ENCODE measurements at places on chromosomes 6 and 20.
A peak's percentile ranks its signal among the peaks of the same experiment; 100 is the strongest.

GRCh38 chr6:141309295-141309694, 823.4 kb upstream of the GJE1 start:
- DNase-seq: no peak

GRCh38 chr20:47181056-47181862, 175.2 kb downstream of the ZMYND8 start:
- peak; percentile 35 for DNase-seq

DNA sequence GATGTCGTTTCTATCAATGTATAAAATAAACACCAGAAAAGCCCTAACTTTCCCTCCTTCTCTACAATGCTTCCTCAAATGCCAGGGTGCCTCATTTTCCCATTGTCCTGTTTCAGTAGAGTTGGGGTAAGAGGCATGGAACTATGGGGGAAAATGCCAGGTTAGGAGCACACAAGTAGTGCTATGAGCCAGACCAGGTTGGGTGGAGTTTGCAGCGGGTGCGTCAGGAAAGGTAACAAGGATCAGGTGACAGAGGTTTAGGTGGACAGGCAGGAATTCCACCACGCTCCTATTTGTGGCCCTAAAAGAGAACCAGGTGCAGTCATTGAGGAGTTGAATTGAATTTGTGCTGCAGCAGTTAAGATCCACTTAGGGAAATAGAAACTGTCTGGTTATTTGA, 36.5 kb downstream of the SYTL3 start:
- DNase-seq: no peak

- no peak for DNase-seq
Measured at GRCh38 chr6:42363926-42364849, 87.5 kb downstream of the TRERF1 start.

GRCh38 chr20:17661121-17661744, 20.8 kb downstream of the RRBP1 start:
- DNase-seq: no peak

GRCh38 chr20:31605902-31606803, 1.1 kb downstream of the ID1 start:
- DNase-seq: no peak

DNA sequence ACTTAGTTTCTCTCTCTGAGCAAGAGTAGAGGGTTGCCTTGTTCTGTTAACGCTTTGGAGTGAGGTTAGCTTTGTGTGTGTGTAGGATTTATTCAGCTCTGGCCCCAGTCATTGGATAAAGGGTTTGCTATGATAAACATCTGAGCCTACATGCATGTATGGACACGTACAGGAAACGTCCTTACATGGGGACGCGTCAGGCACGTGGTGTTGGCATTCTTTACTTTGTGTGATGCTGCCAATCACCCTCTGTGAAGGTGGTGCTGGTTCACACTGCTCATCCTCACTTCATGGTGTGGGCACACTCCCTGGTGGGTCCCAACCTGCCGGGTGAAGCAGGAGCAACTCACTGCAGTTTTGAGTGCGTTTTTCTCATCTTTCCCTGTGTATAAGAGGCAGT, 53.4 kb upstream of the CD93 start:
- DNase-seq: no peak

- no peak for DNase-seq
Measured at GRCh38 chr6:83853178-83854000, at the start of gene RIPPLY2. Gene RIPPLY2 (plus strand): TSS chr6:83853360. CDS start chr6:83853417, 57 bp downstream.

GRCh38 chr20:48571949-48572847, 255.6 kb downstream of the PREX1 start:
- DNase-seq: no peak

GRCh38 chr6:142940487-142940886, 4.5 kb downstream of the HIVEP2 start:
- no peak for DNase-seq

- no peak for DNase-seq
Measured at GRCh38 chr6:113594726-113595125, 262.4 kb upstream of the MARCKS start.

GRCh38 chr6:148075352-148075751, 267.3 kb upstream of the SASH1 start:
- DNase-seq: no peak

GRCh38 chr6:14703586-14703985, 542.3 kb upstream of the JARID2 start:
- no peak for DNase-seq

DNA sequence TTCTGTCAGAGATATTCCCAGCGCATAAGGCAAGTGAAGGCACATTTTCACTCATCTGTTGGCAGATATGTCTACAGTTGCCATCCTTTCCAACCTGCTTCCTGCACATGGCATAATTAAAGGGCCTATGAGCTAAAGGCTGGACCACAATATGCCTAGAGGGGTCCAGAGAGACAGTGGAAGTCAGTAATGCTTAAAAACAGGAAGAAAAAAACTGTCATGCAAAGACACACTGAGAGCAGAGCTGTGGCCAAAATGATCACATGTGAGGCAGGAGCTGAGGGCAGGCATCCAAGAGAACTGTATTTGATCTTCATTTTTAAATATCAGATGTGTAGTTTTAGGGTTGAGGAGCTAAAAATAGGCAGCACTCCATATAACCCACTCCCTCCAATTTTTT, 125.0 kb upstream of the BACH2 start:
- no peak for DNase-seq

DNA sequence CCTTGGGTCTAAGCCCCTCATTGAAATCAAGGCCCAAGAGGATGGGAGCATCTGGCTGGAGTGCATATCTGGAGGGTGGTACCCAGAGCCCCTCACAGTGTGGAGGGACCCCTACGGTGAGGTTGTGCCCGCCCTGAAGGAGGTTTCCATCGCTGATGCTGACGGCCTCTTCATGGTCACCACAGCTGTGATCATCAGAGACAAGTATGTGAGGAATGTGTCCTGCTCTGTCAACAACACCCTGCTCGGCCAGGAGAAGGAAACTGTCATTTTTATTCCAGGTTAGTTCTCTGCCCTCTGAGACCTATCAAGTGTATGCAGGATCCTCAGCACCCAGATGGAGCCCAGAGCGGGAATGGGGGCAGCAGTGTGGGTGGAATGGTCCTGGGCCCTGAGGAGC, 5.1 kb downstream of the BTN2A2 start:
- no peak for DNase-seq

- no peak for DNase-seq
Measured at GRCh38 chr6:147802459-147802858, 294.0 kb downstream of the SAMD5 start.

DNA sequence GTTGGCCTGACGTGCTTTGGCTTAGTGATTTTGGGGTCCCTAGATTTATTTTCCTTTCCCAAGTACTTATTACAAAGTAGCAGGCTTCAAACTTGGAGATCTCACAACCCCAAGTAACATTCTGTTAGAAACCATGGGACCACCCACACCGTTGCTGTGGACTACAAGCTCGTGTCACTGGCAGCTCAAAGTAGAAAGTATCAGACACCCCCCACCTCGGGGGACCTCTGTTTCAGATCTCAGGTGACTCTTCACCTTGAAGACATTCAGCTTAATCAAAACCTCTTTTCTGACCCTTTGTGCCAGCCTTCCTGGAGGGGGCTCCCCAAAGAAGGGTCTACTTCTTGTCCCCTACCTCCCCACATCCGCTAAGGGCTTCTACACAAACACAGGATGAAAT, 15.7 kb upstream of the MYT1 start:
- DNase-seq: no peak

Measured in iPS DF 6.9 (cell line).